RKO (cell line): ENCODE measurements at places on chromosomes 12 and 14.

DNA sequence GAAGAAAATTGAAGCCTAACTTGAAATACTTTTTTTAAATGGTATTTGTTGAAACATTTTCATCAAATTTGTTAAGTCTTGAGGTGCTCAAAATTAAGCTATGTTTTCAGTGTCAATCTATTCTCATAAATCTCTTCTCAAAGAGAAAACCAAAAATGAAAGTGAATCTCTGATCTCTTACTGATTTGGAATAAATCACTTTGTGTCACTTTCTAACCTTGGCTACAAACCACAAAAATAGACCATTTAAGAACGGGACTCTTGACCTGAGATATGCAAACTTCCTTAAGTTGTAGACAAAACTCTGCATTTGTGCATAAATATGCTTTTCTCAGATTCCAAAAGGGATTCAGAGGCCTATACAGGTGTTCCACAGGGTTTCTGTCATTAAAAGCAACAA is 192.9 kb downstream of the SEC23A start:
- no peak for DNase-seq

DNA sequence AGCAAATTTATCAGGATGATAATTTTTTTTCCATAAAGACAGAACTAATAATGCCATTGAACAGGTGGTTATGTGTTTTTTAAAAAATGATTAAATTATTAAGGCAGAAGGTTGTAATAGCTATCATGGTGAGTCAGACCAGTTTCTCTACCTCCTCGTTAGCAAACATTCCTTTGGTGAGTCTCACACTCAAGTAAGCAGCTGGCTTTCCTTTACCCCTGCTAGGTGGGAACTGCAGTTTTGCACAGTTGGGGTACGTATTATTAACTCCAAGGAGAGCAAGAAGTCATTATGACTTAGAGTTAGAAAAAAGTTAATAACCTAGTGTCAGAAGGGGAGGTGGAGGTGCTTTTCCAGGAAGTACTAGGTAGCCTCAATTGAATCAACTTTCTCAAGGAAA is 165.3 kb downstream of the SNAPC1 start:
- DNase-seq, result no peak

- DNase-seq, result no peak
These were observed 81.4 kb upstream of the REP15 start for GRCh38 chr12:27614866-27615265.

DNA sequence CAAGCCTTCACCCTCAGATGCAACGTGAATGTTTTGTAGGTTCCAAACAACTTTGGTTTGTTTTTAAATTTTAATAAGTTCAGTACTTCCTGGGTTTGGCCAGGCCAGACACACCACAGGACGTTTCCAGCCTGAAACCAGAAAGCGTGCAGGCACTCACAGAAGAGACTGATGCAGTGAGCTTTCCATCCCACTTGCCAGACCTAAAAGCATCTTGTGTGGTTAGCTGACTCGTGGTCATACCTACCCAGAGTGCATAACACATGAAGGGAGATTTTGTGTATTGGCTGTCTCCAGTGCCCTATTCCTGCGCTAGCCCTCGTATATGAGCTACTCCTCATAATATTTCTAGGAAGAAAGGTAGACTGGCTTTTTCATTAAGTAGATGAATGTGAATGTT is 297.3 kb upstream of the FAR2 start:
- no peak for DNase-seq

DNA sequence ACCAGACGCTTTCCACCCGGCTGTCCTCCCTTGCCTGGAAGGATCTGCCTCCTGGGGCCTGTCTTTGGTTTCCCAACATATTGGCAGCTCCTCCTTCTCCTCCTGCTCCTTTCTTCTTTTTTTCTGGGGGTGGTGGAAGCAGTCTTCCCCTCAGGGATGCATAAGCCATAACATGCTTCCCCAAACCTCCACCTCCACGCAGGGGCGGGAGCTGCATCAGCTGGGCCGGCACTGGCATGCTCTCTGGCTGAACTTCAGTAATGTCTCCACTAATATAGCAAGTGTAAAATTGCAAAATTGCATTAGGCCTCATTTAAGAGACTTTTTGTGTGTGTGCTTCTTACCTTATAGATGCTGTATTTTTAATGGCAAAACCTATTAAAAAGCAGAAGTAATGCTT is 58.6 kb downstream of the GLT1D1 start:
- DNase-seq, result no peak

DNA sequence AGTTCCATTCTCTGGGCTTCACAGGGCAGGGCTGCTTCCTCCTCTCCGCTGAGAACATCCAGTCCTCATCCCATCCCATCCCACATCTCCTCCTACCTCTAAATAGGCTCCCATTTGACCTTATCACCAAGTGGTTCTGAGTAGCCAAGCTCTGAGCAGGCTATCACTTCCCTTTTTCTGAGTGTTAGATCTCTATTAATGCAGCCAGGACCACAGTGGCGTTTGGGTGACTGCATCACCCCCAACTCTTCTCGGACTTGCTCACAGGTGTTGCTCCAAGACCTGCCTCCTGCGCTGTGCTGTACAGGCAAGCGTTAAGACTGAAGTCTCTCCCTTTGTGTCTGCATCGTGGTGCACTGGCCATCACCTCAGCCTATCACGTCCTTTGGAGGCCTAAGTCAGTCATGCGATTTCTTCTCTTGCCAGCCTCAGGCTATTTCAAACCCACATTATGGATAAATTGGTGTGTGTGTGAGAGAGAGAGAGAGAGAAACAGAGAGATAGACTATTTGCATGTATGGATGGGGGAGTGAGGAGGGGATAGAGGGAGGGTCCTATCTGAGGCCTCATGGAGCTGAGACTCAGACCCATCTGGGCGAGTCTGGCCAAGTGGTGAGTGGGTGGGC is 12.4 kb upstream of the HHIPL1 start:
- DNase-seq, result no peak

- DNase-seq, result no peak
These were observed 73.2 kb downstream of the HSD17B6 start for GRCh38 chr12:56836317-56836716.

DNA sequence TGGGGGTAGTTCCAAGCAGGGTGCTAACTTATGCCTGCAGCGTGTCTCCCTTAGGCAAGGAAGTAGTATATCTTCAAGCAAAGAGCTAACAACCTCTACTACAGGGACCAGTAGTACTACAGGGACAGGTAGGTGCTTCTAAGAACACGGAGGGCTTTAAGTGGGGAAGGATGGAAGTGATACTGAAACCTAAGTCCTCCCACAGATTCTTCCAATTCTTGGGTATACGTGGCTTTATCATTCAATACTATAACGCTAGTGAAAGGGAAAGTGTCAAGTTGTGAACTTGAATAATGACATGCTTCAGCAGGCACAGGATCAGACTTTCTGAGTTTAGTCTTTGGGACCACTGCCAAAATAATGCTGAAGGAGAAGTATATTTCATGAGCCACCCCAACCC is 241.7 kb downstream of the CEP128 start:
- DNase-seq, result no peak

- no peak for DNase-seq
These were observed 125.4 kb downstream of the DYRK2 start for GRCh38 chr12:67773896-67774295.
